ENCODE measurements at places on chromosomes 6 and 20.

DNA sequence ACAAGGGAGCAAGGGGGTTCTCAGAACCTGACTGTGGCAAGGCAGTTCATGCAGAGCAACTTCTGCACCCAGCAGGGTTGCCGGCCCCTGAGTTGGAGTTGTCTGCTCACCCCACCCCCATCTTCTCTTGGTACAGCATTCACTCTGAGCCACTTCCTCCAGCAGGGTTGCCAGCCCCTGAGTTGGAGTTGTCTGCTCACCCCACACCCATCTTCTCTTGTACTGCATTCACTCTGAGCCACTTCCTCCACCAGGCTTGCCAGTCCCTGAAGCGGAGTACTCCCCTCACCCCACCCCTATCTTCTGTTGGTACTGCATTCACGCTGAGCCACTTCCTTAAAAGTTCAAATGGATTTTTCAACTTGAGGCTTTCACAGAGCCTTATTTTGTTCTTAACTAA, 79.7 kb upstream of the SYNDIG1 start:
- DNase-seq = no peak

DNA sequence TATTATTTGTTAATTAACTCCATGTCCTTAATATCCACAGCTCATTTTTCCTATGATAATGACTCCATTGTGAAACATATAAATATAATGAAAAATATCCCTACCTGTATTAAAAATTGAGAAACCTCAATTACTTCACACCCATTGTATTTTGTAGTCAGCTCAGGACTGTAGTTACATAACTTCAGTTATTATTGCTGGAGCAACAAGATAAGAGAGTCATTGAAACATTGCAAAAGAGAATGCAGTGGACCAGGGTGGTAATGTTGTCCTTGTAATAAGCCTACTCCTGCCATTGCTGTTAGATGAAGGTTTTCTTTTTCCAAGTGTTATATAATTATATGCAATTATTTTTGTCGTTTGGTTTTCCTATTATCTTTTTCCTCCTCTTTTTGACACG, 184.4 kb downstream of the PRL start:
- no peak for DNase-seq

DNA sequence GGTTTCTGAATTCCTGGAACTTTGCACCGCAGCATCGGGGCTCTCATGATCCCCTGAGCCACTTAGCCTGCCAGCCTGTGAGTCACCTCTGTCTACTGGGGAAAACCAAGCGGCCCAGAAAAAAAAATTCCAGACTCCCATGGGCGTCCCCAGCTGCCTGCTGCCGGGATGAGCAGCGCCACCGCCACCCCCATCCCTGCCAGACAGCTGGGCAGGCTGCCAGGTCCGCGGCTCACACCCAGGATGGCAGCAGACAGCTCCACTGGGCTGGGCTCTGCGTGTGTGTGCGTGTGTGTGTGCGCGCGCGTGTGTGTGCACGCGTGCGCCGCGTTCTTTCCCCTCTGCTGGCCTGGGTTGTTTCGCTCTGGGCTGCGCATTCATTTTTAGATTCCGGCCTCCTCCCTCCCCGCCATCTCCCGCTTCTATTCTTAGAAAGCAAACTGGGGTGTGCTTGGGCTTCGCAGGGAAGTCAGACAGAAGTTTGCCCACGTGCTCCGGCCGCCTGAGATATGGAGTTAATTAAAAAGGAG, 38.9 kb upstream of the PMEPA1 start:
- DNase-seq = peak; percentile 57

GRCh38 chr6:107991061-107991460, 33.1 kb upstream of the SEC63 start:
- no peak for DNase-seq

DNA sequence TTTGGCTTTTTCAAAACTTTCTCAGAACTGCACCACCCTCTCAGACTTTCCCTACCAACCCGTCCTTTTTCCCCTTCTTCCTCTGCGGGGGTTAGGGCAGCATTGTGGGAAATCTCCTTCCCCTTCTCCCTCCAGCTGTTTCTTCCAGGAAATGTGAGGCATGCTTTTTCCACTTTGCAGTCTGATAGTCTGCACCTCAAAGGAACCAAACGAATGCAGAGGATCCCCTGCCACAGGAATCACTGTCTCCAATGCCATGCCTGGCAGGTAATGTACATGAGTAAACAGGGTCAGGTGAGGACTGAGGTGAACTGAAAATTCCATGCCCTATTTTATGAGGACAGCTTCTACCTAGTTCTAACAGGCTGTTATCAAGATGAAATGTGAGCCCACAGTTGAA, 218.4 kb downstream of the BCAS1 start:
- DNase-seq = no peak

DNA sequence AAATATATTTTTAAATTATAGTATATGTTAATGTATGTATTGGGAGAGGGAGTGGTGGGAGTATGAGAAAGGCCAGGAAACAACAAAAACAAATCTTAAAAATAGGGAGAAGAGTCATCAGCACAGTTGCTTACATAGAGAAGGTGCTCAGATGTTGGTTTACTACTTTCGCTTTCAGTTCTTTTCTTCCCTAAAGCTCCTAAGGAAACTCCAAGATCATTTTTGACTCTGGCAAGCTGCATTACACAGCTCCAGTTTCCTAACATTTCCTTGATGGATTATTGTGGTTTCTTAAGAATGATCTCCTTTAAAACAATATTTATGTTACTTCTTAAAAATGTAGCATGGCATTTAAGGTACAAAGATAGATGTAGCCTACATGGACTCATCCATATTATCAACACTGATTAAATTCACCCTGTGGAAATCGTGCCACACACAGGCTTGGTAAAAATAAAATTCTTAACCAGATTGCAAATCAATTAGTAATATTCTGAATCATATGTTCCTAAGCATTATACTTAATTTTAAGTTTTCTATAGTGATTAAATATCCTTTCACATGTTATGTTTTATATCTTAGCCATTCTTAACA, 118.0 kb upstream of the MAN1A1 start:
- DNase-seq = no peak

GRCh38 chr20:64069614-64070243, 6.7 kb downstream of the TCEA2 start:
- DNase-seq = peak; percentile 29

DNA sequence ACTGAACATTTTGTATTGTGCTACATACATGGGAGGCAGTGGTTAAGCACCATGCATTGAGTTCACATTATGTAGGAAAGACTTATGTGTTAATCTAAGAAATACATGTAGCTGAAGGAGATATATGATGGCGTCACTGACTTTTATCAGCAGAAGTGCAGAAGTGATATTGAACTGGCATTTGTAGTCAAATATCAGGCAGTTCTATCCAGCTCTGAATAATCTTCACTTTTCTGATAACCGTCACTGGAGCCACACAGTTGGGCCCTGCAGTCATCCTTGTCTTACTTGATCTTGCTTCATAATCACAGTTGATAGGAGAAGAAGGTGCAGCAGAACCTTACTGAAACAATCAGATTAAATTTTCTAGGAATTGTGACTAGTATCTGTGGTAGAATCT, 26.4 kb downstream of the CRISP1 start:
- DNase-seq = no peak

GRCh38 chr20:258269-258858, 840 bp downstream of the DEFB132 start:
- DNase-seq = no peak

- peak; percentile 6 for DNase-seq
These were observed 117.5 kb upstream of the CEP85L start for GRCh38 chr6:118768904-118769325.

- no peak for DNase-seq
These were observed 88.2 kb downstream of the TCP11 start for GRCh38 chr6:35052694-35053565.

DNA sequence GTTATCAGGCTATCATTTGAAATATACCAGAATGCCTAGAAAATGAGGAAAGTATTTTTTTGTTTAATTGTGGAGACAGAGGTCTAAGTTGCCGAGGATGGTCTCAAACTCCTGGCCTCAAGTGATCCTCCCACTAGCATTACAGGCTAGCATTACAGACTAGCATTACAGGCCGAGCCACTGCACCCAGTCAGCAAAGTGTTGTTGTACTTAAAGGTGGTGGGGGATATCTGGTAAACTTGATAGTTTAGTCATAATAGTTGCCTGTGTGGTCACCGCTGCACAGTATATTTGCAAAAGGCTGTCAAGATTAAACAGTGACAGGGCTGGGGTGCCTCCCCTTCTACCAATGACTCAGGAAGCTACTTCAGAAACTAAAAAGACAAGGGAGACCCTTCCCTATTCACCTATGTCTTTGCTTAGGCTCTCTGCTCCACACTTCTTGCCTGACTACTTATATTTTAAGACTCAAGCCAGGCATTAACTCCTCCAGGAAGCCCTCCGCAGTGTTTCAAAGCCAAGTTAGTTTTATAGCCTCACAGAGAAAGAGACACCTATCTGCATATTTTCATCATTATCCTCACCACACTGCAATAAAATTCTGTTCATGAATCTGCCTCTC, 3.1 kb upstream of the AKIRIN2 start:
- DNase-seq = peak; percentile 50

DNA sequence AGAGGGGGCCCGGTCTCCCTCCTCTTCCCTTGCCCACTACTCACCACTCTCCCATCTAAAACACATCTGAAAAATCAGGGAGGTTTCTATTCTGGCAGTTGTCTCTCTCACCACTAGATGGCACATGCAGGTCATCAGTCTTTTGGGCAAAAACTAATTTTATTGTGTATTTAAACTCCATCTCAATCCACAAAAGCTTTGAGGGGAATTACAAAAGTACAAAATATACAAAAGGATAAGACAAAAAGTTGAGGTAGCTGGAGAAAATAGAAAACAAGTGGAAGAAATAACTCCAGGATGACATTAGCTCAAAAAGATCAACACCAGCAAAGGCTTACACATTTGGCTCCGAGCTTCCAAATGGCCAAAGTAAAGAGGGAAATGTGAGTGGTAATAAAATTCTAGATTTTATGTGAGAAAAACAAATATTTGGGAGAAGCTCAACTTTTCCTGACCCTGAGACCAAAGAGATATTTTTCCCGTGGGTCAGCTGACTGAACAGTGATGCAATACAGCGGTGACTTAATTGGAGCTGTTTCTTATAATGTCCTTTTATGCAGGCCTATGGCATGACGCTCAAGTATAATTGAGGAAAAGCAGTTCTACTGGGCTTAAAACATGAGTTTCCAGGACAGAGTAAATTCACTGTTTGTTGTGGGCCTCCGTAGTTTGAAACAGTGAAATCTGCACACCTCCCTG, 79.8 kb upstream of the CHD6 start:
- DNase-seq = no peak

DNA sequence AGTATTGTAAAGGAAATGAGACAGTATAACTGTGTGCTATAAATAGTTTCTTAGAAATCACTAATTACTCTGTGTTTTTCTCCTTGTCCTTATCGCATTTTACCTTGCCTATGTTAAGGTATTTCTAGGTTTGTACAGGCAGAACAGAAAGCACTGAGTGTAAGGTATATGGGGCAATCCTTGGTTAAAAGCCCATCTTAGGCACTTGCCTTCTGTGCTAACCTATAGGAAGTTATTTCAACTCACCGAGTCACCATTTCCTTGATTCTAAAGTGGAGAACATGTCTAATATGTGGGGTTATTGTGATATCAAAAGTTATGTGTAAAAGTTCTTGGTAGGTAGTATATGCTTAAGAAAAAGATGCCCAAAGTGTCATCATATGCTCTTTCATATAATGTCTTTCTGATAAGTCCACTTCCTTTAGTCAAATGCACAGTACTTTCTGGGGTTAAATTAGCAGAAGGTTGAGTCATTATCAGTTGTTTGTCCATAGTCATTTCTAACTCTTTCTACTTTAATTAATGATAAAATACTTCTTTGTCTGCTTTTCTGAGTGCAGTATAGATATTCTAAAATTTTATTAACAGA, 276.4 kb downstream of the UTRN start:
- no peak for DNase-seq

DNA sequence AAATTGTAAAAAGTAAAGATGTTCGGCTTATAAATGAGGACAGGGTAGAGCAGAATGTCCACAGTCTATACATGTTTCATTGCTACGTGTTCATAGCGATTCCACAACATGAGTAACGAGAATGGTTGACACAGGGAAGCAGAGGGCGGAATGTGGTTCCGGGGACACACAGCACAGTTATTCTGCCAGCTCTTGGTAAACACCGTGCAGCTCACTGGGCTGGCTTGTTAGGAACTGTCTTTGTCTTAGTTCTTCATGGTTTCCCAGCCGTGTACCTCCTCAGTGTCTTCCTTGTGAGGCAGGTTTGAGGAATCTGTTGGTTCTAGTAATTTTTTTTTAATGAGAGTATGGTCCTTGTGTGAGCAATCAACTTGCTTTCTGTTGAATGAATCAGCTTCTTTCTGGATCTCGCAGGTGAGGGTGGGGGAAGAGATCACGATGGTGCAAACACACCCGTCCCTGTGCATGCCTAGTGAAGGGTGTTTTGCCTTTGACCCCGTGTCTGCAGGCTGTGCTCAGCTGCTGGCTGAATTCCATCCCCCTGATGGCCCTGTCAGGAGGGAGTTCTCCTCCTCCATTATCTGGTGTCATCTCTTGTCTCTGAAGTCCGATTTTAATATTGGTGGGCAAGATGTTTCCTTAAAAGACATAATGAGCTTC, 168.2 kb downstream of the SMOC2 start:
- DNase-seq = no peak

DNA sequence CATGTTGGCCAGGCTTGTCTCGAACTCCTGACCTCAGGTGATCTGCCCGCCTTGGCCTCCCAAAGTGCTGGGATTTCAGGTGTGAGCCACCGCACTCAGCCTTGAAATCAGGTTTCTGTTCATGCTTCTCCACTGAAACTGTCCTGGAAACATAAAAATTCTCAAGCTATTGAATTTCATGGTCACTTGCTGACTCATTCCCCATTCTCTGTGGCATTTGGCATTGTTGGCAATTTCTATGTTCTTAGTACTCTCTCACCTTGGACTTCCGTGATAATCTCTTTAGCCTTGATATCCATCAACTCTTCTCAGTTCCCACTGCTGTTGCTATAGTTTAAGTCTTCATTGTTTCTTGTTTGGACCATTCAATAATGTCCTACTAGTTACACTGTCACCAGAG, 6.2 kb downstream of the SEL1L2 start:
- no peak for DNase-seq

- no peak for DNase-seq
These were observed 37.7 kb downstream of the PEX7 start for GRCh38 chr6:136860043-136860442.

DNA sequence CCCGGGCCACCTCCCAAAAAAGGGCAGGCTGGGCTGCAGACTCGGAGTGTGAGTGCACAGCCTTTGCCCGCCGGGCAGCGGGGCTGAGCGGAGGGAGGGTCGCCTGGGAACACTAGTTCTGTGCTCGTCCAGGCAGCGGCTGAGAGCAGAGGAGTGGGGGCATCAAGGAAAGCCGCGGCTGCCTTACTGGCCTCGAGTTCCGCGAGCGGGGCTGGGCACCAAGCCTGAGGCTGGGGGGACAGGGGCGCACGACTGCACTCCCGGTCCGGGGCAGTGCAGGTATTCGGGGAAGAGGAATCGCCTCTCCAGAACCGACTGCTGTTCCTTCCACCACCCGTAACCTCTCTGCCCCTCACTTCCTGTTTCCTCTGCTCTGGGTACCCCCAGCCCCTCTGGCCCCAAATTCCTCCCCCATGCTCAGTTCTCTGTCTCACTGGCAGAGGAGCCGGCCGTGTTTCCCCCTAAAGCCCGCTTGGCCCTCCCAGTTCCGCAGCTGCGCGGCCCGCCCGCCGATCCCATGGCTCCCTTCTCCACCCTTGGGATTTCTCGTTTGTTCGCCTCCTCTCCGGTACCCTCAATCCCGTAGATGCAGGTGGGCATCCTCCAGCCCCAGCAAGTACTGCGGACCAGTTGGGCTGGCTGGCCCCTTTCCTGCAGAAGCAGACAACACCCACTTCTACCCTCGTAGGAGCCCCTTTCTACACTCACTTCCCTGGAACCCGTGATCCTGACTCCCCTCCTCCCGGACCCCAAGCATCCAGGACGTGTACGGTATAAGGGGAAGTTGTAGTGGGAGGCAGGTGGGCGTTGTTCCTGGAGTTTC, 5.1 kb downstream of the RING1 start:
- DNase-seq = no peak
